ENCODE measurements at places on chromosomes 5 and 9.

DNA sequence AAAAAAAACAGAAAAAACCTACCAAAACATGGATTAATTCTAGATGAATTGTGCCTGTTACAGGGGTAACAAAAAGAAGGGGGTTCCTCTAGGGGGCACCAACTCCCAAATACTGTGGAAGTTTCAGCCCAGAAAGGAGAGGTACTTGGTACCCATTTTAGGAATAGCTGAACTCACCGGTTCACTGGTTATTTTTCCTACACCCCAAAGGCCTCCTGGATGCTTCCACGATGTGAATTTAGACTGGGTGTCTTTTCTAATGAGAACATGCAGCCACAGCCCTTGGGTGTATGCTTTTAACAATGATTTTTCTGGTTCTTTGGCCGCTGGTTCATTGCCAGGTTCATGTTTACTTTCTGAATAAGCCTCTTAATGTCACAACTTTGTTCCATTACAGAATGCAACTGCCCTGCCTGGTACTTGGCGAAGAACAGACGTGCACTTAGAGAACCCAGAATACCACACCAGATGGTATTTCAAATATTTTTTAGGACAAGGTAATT, 46.7 kb downstream of the GARNL3 start:
- DNase-seq = peak; percentile 7

GRCh38 chr5:145826895-145827674, 8.1 kb downstream of the PRELID2 start:
- DNase-seq = no peak

DNA sequence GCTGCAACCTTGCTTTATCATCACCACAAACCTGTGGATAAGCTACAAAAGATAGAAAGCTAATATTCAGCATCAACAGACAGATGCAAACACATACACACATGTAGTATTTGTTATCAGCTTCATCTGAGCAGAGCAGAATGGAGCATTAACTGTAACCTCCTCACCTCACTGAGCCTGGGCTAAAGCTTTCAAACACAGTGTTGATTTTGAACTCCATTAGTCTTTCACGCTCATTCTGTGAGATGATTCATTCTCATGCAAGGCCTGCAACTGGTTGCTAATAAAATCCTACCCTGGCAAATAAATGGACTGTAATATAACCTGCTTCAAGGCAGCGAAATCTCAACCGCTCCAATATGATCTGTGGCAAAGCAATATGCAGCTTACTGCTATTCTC, 1360.6 kb upstream of the ACO1 start:
- DNase-seq = no peak

GRCh38 chr9:23686896-23687295, 139.1 kb downstream of the ELAVL2 start:
- DNase-seq = no peak

- DNase-seq = peak; percentile 55
Observed at GRCh38 chr9:93826209-93826608, 128.9 kb downstream of the BARX1 start.

GRCh38 chr9:106403081-106403480, 459.9 kb upstream of the ZNF462 start:
- DNase-seq = no peak

DNA sequence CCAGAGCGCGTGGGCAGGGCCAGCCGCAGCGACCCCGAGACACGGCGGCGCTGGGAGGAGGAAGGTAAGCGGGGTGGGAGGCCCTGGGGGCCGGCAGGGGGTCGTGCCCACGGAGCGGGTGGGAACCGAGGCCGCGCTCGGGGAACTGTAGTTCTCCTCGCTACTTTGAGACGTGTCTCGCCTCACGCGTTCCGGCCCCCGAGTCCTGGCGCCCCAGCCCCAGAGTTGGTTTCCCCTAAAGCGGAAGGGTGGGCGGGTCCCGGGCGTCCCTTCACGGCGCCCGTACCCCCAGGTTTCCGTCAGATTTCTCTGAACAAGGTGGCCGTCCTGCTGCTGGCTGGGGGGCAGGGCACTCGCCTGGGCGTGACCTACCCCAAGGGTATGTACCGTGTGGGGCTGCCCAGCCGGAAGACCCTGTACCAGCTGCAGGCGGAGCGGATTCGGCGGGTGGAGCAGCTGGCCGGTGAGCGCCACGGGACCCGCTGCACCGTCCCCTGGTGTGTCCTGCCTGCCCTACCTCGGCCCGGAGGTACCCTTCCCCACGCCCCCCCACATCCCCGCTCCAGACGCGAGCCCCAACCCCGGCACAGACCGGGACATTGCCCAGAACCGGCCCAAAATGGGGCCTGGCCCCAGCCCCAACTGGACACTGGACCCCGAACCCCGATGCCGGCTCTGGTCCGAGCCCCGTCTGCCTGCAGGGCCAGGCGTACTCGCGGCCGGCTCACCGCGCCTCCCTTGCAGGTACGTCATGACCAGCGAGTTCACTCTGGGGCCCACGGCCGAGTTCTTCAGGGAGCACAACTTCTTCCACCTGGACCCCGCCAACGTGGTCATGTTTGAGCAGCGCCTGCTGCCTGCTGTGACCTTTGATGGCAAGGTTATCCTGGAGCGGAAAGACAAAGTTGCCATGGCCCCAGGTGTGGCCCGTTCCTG, 709 bp downstream of the UAP1L1 start:
- DNase-seq = peak; percentile 22

DNA sequence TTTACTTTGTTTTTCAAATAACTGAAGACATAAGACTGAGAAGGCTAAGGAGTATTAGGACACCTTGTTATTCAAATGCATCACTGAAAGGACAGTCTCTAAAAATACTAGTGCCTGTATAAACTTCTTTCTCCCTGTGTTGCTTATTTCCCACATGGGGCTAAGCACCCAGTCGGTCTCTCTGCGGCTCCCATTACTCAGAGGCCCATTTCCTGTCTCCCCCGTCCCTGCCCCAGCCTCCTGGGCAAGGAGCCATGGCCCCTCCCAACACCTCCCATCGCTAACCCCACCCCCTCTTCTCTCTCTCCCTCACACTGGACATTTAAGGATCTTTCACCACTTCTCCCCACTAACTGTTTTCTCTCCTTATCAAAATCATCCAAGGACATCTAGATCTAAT, 81.9 kb downstream of the EBF1 start:
- DNase-seq = no peak

GRCh38 chr5:94540856-94541494, 77.4 kb downstream of the KIAA0825 start:
- DNase-seq = no peak

GRCh38 chr5:149371296-149371962, 7.7 kb downstream of the IL17B start:
- peak; percentile 60 for DNase-seq

- DNase-seq = no peak
Observed at GRCh38 chr5:156949424-156949823, 13.6 kb downstream of the TIMD4 start.

DNA sequence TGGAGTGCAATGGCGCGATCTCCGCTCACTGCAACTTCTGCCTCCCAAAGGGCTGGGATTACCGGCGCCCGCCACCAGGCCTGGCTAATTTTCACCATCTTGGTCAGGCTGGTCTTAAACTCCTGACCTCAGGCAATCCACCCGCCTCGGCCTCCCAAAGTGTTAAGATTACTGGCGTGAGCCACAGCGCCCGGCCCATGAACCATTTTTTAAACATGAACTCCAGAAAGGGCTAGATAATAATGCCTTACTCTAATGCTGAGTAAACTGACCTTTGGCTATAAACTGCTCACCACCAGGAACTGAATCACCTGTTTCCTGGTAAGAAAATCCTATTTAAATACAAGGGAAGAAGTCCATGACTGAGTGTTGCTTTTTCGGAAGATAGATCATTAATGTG, 23.2 kb upstream of the DAB2 start:
- DNase-seq = no peak

- no peak for DNase-seq
Observed at GRCh38 chr9:122845116-122845515, 16.7 kb upstream of the PDCL start.

- DNase-seq = no peak
Observed at GRCh38 chr5:153584960-153585359, 94.5 kb downstream of the GRIA1 start.

DNA sequence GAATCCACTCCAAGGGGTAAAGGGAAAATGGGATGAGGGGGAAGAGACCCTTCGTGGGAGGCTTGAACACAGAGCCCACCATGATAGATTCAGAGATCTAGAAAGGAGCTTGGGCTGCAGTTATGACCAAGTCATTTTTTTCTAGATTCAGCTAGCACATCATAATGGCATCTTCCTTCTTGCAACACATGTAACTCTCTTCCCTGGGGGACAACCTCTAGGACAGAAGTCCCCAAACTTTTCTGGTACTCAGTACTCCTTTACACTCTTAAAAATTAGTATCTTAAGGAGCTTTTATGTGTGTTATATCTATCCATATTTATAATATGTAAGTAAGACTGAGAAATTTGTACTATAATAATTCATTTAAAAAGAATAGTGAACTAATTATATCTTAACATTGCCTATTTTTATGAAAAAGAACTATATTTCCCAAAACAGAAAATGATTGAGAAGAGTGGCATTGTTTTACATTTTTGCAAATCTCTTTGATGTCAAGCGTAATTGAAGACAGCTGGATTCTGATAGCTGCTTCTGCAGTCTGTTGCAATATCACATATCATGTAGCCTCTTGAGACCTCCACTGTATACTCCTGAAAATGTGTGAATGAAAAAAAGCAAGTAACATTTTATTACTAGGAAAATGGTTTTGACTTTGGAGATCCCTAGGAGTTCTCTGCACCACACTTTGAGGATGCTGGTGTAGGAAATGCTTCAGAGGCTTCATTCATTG, 875 bp downstream of the ACO1 start:
- no peak for DNase-seq

DNA sequence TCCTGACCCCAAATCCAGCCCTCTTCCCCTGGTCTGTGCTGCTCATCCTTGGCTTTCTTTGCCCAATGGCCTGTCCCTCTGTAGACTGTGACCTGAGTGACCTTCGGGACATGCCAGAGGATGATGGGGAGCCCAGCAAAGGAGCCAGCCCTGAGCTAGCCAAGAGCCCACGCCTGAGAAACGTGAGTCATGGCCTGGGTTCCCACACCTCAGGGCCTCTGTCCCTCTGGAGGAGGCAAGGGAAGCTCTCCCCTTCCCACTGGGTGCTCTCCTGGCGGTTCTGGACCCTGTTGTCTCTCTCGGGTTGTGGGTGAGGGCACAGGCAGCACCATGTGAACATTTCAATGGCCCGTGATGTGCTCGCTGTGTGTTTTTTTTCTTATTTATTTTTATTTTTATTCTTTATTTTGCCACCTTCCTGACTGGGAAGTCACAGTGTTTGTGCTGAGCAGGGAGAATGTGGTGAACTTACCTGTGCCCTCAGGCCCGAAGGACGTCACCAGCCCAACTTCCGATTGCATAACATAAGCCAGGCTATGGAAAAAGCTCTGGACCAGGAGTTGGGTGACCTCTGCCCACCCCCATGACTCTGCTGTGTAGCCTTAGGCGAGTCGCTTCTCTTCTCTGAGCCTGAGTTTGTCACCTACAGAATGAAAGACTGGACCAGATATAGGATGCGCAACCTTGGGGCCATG, 29.5 kb downstream of the AFAP1L1 start:
- no peak for DNase-seq

DNA sequence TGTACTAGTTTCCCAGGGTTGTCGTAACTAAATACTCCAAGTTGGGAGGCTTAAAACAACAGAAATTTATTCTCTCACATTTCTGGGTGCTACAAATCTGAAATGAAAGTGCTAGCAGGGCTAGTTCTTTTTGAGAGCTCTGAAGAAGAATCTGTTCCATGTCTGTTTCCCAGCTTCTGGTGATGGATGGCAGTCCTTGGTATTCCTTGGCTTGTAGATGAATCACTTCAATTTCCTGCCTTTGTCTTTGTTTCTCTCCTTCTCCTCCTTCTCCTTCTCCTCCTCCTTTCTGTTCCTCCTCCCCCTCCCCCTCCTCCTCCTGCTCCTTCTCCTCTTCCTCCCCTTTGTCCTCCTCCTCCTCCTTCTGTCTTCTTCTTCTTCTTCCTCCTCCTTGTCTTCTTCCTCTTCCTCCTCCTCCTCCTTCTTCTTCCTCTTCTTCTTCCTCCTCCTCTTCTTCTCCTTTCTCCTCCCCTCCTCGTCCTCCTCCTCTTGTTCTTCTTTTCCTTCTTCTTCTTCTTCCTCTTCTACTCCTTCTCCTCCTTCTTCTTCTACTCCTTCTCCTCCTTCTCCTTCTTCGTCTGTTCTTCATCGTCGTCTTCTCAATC, 104.7 kb upstream of the ANKRD55 start:
- no peak for DNase-seq

DNA sequence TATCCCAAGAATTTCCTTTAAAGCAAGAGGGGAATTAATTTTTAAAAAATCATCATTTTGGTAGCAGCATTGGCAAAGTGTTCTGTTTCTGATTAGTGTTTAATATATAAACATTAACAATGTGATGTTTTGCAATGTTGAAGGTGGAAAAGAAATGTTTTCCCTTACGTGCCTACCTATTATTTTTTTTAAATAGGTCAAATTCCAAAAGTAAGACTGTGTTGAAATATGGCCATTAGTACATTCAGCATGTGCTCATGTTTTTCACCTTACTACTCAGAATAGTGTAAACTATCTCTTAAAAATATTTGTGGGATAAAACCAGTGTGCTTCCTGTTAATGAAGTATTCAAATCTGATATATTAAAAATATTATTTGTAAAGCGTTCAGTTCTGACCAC, 3.3 kb downstream of the DOCK8 start:
- DNase-seq = no peak

GRCh38 chr9:136724772-136725171, 12.4 kb downstream of the DIPK1B start:
- DNase-seq = no peak

DNA sequence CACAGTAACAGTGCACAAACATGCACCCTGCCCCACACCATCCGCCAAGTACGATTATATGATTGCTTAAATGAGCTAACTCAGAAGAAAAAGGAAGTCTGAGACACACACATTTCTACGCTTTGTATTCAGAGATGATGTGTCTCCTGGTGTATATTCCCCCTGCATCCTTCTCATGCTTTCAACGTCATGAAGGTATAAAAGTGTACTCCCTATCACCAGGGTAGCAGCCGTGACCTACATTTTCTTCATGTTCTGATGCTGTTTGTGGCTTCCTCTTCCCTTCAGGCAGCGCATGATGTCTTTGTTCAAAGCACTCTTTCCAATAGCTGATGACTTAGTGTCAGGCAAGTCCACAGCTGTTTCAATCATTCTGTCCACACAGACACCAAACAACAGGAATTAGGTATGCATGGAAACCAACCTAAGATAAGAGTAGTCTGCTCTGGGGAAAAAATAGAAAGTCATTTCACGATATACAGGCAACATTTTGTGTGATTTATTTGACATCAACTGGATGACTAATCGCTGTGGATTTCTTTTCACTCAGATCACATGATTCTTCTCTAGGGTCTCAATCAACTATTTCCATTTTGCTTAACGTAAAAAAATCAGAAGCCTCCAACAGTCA, 269.4 kb upstream of the PTGER4 start:
- no peak for DNase-seq

Data from stimulated activated CD4-positive, alpha-beta T cell treated with anti-CD3 and anti-CD28 coated beads, Interleukin-4, amount 100 ng/mL, for 4 hours (primary cell).